T-helper 2 cell treated with Interferon-gamma antibody and Interleukin-4, amounts not matched to agents 5 μg/mL and 100 μg/mL, for 36 hours (primary cell): ENCODE measurements at places on chromosomes 4 and X.

DNA sequence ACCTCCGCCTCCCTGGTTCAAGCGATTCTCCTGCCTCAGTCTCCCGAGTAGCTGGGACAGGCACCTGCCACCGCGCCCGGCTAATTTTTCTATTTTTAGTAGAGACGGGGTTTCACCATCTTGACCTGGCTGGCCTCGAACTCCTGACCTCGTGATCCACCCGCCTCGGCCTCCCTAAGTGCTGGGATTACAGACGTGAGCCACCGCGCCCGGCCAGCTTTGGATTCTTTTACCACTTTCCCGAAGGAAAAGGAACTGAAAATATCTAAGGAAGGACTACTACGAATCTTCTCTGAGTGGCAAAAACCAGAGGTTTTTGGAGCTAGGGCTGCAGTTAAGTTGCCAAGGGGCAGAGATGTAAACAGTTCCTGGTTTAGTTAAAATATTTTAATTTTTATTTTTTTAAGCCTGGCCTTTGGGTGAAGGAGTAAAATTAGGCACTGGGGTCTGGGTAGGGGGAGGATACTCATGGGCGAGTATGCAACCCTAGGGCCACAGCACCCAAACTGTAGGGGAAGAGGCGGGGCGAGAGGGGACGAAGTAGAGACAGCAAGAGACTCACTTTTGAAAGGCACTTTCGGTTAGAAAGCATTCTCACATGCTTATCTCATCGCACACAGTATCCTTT is 525 bp upstream of the CISD2 start:
- DNase-seq, result no peak

- no peak for DNase-seq
Observed at GRCh38 chr4:48405924-48406323, 64.6 kb downstream of the SLAIN2 start.

GRCh38 chr4:144223661-144224060 is 83.1 kb upstream of the GYPA start:
- no peak for DNase-seq

DNA sequence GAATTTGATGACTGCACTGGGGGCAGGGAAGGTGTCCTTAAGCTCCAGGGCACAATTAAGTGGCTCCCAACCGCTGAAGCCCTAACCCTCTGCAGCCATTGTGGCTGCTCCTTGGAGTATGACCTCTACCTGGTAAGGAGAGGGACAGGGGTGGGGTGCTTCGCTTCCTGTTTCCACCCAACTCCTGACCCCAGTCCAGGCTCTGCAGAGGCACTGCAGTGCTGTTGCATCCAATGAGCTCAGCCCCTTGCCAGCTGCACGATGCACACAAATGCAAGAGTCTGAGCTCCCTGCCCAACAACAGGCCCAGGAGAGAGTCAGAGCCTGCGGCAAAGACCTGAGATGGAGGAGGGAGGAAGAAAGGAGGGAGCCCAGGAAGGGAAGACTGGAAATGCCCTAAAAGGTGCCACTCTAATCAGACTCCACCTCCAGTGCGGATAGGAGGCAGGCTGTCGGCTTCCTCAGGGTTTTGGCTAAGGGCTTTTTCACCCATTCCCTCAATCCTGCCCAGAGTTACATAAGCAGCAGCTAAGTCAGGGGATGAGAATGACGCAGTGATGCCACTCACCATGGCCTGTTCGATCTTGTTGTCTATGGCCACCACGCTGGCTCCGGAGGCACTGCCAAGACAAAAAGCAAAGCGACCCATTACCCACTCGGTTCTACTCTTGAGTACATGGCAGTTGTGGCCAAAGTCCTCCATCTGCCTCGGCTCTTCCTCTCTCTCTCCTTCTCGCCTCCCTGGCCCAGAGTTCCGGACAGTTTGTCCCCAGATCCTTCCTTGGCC is 60.1 kb downstream of the TSC22D3 start:
- DNase-seq, result no peak

DNA sequence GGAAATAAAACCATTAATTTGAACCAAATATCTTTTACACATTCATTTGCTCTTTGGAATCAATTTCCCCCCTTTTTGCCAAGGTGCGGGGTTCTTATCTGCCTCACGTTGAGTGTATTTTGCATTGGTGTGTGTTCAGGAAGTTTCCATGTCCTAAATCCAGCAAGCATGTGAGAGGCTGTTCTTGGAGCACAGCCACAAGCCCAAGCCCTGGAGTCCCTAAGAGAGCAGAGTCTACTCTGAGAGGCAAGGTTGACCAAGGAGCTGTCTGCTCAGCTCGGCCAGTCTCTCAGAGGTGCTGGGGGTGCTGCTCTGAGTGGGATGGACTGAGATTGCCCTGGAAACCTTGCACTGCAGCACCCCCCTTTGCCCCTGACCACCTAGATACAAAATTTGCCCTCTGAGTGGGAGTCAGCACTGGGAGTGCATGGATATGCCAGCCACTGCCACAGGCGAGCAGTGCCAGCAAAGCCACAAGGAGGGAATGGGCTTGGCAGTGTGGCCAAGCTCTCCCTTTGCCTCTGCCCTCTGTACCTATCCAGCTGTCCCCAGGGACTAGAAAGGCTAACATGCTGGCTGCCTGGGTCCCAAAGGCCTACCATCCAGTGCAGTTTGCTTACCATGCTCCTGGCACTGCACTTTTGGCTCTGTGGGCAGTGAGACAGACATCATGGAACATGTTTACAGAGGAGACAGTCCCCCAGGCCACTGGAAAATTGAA is 20.5 kb upstream of the FAM193A start:
- no peak for DNase-seq

DNA sequence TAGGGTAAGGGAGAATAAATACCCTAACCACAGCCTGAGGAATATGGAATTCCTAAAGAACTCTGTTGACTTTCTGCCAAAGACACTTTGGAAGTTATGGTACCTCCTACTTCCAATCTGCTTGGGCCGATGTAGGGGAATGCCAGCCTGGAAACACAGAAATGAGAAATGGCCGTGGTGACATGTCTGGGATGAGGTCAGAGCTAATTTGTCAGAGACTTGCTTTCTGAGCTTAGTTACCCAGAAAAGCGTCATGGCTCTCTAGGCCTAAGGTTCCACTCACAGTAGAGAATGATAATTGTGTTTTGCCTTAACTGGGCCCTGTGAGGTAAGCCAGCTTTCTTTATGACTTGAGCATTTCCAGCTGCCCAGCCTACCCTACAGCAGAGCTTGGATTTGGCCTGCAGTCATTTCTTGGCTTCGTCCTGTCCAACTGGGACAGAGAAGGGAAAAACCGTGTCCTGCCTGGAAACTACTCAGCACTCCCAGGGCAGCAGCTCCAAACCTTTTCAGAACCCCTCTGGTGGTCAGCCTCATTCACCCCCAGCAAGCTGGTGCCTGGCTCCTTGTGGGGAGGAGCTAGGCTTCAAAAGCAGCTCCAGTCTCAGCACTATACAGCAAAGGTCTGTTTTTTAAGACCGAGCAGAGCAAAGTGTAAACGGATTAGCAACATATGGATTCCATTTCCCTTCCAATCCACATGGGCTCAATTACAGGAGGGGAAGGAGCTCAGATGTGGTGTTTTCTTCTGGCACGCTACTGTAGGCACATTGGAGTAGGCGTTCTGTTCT is 92.3 kb downstream of the RLIM start:
- no peak for DNase-seq

DNA sequence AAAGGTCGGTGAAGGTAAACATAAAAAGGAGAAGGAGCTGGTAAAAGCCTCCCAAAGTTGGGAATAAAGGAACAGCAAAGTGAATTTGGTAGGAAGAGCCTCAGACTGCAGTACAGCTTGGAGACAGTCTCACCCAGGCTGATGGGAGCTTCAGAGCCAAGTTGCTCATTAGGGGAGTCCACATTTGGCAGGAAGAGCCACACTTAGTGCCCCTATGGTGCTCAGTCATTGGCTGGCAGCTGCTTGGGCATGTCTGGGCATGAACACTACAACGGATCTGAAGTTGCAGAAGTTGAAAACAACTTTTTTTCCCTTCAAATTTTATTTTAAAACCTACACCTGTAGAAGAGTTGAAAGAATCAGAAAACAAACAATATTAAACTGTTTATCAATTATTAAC is 2497.3 kb downstream of the ARAP2 start:
- DNase-seq, result no peak

- no peak for DNase-seq
Observed at GRCh38 chr4:186771624-186772023, 48.0 kb upstream of the FAT1 start.

GRCh38 chr4:81930506-81931238 is 443.1 kb downstream of the HNRNPD start:
- no peak for DNase-seq

DNA sequence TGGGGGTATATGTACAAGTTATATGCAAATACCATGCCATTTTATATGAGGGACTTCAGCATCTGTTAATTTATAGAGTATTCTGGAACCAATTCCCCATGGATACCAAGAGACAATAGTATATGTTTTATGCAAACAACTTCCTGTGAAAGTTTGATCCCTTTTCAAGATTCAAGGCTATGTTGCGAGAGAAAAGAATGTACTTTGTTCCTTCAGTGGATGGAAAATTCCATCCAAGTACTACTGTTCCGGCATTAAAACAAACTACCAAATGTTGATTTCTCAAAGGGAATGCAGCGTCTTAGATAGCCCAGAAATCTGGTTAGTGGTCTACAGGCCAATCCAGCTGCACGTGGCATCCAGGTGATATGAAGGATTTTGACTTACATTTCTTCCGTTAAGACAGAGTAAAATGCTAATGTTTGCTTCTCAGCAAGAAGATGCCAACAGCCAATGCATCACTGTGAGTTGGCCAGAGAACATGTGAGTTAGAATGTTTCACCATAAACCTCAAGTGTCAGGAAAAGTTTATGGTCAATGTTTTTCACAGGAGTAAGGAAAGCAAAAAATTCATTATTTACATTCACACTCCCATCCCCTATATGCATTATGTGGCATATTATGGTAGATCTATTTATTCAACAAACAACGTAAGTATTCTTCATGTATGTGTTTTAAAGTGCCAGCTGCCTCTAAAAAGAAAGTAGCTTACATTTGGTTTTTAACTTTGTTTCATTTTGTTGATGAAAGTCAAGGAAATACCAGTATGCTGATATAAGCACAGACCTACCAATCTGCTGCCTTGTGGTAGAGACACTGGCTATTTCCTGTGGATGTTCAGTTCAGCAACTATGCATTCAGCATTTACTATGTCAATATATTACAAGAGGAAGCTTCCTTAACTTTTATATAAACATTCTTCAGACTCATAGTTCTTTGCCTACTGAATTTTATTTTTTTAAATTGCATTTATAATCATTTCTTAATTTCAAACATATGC is 44.4 kb downstream of the METTL14 start:
- no peak for DNase-seq

- peak; percentile 20 for DNase-seq
Observed at GRCh38 chr4:113760094-113760794, 1.3 kb downstream of the CAMK2D start.

DNA sequence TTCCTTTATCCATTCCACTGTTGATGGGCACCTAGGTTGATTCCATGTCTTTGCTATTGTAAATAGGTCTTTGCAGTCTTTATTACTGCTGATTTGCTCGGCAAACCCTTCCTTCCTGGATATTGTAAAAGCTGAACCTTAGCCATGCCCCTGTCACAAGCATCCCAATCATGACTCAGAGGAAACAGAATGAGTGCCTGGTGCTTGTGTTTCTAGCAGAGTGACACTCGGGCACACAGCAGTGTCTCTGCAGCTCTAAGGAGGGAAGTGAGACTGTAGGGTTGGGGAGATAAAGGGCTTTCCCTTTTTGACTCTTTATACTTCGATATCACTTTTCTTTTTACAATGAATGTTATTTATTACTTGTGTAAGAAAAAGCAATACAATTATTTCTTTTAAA is 83.3 kb downstream of the AKAP4 start:
- DNase-seq, result no peak

DNA sequence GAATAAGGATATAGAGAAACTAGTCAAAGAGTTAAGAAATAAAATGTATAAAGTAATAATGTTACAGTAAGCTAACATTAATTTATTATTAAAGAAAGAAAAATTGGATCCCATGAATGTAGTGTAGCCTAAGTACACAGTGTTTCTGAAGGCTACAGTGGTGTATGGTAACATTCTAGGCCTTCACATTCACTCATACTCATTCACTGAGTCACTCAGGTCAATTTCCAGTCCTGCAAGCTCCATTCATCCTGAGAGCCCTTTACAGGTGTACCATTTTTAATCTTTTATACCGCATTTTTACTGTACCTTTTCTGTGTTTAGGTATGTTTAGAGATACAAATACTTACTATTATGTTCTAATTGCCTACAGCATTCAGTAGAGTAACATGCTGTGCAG is 120.6 kb upstream of the AGA start:
- DNase-seq, result no peak
